Activated naive CD8-positive, alpha-beta T cell treated with anti-CD3 and anti-CD28 coated beads, Interleukin-2, amount 10 ng/mL, durations not matched to agents 7 days and 5 days (primary cell): ENCODE measurements at places on chromosomes 7 and 10. TPM values are rescaled to one million over a fixed set of nuclear protein-coding genes. Genes with fewer than 3 reads are reported as not detected.

Gene GATA3
- 48.3 TPM for total RNA-seq

Gene KLLN
- 0.71 TPM for total RNA-seq

Gene SLC39A12
- total RNA-seq: not detected

Gene PRKAR2B
- total RNA-seq: 1.6 TPM

DNA sequence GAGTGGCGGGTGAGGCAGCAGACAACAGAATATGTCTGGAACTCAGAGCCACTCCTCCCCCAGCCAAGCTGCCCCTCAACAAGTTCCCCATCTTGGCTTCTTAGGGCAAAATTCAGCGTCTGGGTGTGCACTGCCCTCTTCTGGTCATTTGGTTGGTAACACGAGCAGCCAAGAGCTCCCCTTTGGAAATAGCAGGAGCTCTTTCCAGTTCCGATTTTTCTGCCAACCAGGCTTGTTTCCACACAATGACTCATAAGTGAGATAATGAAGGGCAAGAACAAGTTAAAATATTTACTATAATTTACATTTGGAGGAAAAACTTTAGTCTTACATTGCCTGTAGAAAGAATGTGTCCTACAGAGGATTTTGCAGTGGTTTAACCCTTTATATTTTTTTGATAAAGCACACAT is 70.5 kb downstream of the ADCYAP1R1 start:
- no peaks in the 10 kb centered on the region for H3K36me3 ChIP-seq
- no peak overlapping the region for H3K4me3 ChIP-seq
- peaks cover 21% of the 10 kb centered on the region for H3K27me3 ChIP-seq
- no peak overlapping the region for H3K27ac ChIP-seq
- peak; percentile 45 for DNase-seq

DNA sequence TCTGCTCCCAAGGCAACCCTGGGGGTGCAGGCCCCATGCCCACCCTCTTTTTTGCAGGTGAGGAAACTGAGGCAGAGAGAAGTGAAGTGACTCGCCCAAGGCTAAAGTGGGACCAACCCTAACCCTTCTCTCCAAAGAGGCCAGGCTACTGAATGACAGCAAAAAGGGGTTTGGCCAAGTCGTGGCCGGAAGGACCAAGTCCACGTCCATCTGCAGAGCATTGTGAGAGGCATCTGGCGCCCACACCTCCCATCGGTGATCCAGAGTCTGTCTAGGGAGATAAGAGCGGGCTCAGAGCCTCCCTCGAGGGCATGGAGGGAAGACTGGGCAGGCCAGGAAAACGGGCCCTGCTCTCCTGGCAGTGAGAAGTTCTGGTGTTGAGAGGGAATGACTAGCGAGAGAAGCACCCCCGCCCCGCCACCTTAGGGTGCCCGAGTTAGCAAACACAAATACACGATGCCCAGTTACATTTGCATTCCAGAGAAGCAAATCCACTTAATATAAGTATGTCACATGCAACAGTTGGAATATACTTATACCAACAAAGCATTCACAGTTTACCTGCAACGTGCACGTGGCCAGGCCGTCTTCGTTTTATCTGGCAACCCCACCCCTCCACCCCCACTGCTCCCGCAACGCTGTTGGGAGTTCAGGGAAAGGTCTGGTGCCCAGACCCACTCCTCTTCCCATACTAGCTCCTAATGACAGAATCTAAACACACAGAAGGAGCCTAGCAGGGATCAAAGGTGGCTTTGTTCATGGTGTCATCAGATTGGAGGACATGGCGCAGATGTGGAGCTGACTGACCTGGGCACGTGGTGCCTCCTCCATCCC is 124.9 kb downstream of the OAT start:
- H3K36me3 ChIP-seq: no peaks in the 10 kb centered on the region
- DNase-seq: no peak
- H3K27ac ChIP-seq: no peak overlapping the region
- H3K4me3 ChIP-seq: no peak overlapping the region

DNA sequence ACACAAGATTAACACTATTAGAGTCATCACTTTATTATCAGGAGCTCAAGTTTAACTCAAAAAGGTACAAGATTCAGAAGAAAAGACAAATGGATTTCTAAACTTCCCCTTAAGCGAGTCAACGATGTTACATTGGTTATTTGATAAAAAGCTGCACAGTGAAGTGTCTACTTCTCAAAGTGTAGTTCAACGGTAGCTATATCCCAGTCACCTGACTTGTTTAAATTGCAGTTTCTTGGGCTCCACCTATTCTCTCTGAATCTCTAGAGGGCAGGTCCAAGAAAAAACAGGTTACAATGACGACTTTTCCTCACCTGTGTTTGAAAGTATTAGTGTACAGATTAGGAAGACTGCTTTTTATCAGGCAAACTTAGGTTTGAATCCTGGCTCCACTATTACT is 16.6 kb downstream of the MINDY3 start:
- peaks cover 25% of the 10 kb centered on the region for H3K36me3 ChIP-seq
- H3K27ac ChIP-seq: no peak overlapping the region
- H3K4me1 ChIP-seq: peaks cover 23% of the 10 kb centered on the region
- no peak overlapping the region for H3K4me3 ChIP-seq
- no peaks in the 10 kb centered on the region for H3K27me3 ChIP-seq

- DNase-seq: no peak
- peaks cover 9% of the 10 kb centered on the region for H3K27me3 ChIP-seq
- H3K4me3 ChIP-seq: no peak overlapping the region
- H3K36me3 ChIP-seq: no peaks in the 10 kb centered on the region
- H3K27ac ChIP-seq: no peak overlapping the region
- no peaks in the 10 kb centered on the region for H3K4me1 ChIP-seq
Observed at GRCh38 chr7:70512761-70513160, 619.2 kb upstream of the GALNT17 start.

- H3K27me3 ChIP-seq: peaks cover 5% of the 10 kb centered on the region
- H3K27ac ChIP-seq: no peak overlapping the region
- H3K4me1 ChIP-seq: peaks cover 1% of the 10 kb centered on the region
- DNase-seq: no peak
- H3K36me3 ChIP-seq: no peaks in the 10 kb centered on the region
Observed at GRCh38 chr10:78820007-78820362, 248.8 kb upstream of the ZMIZ1 start.

DNA sequence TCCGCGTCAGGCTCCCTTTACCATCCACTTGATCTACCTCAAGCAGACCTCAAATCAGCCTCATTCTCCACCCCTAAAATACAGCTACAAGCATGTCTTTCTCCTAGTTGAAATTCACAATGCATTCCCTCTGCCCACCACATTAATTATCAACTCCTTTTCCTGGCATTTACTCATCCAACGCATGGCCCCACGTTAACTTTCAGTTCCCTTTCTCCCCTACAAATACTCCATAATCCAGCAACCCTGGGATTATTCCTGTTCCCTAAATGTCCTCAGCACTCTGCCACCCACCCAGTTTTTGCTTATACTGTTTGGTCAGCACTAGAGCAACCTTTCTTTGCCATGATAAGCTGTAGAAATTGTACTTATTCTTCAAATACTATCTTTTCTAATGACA is 5.7 kb upstream of the VIM start:
- peaks cover 19% of the 10 kb centered on the region for H3K36me3 ChIP-seq
- no peak overlapping the region for H3K27ac ChIP-seq

DNA sequence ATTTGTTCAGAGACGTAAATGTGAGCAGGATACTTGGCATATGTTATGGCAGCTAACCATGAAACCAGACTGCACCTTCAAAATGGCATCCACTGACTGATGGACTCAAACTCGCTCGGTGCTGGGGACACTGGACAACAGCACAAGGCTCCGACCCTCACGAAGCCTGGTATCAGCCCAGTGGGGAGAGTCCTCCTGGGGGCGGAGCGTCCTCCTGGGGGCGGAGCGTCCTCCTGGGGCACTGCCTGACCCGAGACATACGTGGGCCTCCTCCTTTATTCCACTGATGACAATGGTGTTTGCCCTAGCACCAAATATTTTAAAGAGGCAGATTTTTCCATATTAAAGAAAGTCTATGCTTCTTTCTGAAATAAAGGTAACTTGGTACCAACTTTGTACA is 39.5 kb downstream of the ESYT2 start:
- H3K27me3 ChIP-seq: no peaks in the 10 kb centered on the region
- H3K27ac ChIP-seq: no peak overlapping the region
- no peak for DNase-seq
- no peak overlapping the region for H3K4me3 ChIP-seq
- H3K4me1 ChIP-seq: peaks cover 5% of the 10 kb centered on the region

DNA sequence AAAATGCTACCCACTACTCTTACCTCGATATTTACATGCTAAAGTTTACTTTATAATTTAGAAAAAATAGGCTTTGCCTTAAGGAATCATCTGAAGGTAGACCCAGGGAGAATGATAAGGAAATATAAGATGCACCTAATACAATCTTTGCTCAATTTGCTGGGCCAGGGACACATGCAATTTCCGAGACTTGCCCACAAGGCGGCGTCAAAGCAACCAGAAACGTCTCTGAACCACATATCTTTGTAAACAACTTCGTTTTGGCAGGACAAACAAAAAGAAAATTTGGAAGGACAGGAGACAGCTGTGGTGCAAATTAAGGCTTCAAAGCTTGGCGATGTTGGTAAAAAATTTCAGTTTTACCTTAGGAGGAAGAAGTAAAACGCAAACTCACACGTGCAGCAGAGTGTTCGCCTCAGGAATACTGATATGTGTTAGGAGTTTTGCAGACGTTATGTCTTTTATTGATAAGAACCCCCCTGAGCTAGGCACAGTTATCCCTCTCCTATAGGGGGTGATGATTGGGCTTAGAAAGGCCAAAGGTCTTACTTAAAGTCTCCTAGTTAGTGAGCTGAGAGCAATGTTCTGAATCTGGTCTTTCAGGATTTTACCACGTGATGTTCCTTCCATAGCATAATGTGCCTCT is 134.3 kb downstream of the PRKCQ start:
- no peaks in the 10 kb centered on the region for H3K27me3 ChIP-seq
- H3K4me1 ChIP-seq: peaks cover 18% of the 10 kb centered on the region
- peak overlapping the region; percentile 3 for H3K4me3 ChIP-seq
- peaks cover 50% of the 10 kb centered on the region for H3K36me3 ChIP-seq
- DNase-seq: peak; percentile 64

DNA sequence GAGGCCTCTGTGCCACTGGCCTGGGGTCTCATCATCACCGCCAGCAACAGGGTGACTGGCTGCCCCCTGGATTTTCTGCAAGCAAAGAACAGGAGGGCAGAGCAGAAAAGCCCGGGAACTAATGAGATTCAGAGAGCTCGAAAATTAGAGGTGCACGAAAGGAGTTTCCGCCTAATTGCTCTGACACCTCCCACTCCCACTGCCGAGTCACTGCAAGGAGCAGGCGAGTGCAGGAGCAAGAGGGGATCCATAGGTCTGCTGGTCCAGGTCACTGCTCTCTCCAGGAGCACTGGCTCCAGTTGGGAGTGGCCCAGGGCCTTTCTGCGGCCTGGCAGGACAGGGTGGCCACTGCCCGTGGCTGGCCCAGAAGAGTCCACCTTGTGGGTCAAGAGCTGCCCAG is 276.2 kb downstream of the KCNMA1 start:
- no peak for DNase-seq
- H3K27ac ChIP-seq: no peak overlapping the region
- no peaks in the 10 kb centered on the region for H3K36me3 ChIP-seq
- H3K27me3 ChIP-seq: peaks cover 10% of the 10 kb centered on the region

DNA sequence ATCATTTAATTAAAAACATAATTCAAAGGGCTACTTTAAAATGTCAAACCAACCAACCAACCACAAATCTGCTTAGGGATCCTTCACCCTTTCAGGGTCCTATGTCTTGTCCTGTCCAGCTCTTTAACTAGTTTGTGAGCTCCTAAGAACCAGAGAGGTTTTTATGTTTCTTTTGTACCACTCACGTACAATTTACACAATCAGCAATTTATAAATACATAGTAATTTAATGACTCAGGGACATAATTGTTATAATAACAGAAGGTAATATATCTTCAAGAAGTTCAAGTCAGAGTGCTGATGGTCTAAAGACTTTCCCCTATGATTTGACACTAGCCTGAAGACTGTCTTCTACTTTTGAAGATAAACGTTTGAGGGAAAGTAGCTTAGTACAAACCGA is 16.0 kb downstream of the DHX32 start:
- H3K36me3 ChIP-seq: no peaks in the 10 kb centered on the region
- H3K4me1 ChIP-seq: no peaks in the 10 kb centered on the region
- no peak for DNase-seq
- H3K27me3 ChIP-seq: no peaks in the 10 kb centered on the region
- no peak overlapping the region for H3K4me3 ChIP-seq

- no peak for DNase-seq
- H3K4me3 ChIP-seq: no peak overlapping the region
- H3K27ac ChIP-seq: no peak overlapping the region
- peaks cover 36% of the 10 kb centered on the region for H3K4me1 ChIP-seq
- no peaks in the 10 kb centered on the region for H3K27me3 ChIP-seq
Observed at GRCh38 chr10:61944410-61945147, 43.1 kb downstream of the ARID5B start.

DNA sequence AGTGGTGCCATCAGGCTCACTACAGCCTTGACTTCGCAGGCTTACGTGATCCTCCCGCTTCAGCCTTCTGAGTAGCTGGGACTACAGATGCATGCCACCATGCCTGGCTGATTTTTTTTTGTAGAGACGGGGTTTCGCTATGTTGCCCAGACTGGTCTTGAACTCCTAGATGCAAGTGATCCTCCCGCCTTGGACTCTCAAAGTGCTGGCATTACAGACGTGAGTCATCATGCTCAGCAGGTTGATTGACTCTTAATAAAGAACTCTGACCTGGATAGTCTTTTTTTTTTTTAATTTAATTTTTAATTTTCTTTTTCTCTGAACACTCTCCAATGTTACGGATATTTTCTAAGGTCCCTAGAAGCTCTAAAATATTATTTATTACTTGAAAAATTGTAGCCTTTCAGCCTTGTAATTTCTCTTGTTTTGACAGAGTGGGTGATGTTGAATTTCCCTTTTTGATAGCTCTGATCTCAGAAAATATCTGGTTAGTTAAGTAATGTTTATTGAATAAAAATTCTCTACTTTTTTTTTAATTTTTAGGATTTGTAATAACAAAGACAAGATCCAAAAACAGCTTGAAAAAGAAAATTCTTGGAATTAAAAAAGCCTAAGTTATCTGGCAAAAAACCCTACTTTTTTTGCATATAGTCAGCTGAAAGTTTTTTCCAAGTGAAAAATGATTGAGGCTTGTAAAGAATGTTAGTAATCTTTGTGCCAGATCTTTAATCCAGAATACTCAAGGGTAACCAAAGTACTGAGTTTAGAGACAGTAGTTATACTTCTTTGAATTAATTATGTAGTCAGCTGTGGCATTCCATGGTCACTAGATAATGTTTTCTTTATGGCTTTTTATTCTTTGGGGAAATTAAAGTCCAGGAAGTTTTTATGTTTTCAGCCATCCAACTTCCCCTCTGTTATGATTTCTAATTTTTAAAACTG is 26.7 kb downstream of the TBC1D12 start:
- H3K4me1 ChIP-seq: no peaks in the 10 kb centered on the region
- H3K27me3 ChIP-seq: peaks cover 11% of the 10 kb centered on the region
